NCI-H510A (cell line): ENCODE measurements at places on chromosomes 16 and 17.

GRCh38 chr16:88878967-88879787 lies 12.7 kb upstream of the PABPN1L start:
- no peak for DNase-seq

- no peak for DNase-seq
Measured at GRCh38 chr16:70402916-70403659, 35.8 kb downstream of the ST3GAL2 start.

- no peak for DNase-seq
Measured at GRCh38 chr17:29633886-29634285, 11.2 kb upstream of the CORO6 start.

- no peak for DNase-seq
Measured at GRCh38 chr16:11047939-11048800, 103.8 kb downstream of the CLEC16A start.

GRCh38 chr17:41785091-41785858 lies 1.2 kb downstream of the JUP start:
- DNase-seq, result no peak

GRCh38 chr17:42039794-42040763 lies 10.3 kb downstream of the C17orf113 start:
- DNase-seq, result no peak

DNA sequence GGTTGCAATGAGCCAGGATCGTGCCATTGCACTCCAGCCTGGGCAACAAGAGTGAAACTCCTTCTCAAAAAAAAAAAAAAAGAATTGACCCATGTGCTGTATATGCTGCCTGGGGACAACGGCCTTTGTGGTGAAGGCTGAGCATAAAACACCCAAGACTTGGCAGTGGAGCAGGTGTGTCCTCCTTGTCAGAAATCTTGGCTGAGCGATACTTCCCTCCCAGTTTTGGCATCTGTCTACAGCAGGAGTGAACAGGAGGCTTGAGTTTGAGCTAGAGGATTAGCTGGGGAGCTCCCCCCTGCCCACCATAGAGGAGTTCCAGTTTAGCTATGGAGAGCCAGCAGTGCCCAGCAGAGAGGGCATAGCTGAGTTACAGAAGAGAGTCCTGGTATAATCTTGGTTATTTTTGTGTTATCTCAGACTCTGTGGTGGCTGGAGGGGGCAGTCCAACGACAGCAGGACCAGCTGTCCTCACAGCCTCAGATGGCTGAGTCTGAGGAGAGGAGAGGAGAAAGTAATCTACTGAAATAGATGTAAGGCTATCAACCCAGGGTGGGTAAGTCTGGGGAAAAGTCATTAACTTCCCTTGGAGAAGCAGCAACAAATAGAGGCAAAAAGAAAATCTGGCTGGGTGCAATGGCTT lies 18.4 kb downstream of the SP2 start:
- no peak for DNase-seq

GRCh38 chr17:77086433-77087010 lies 54.2 kb upstream of the SEC14L1 start:
- DNase-seq, result peak; percentile 70

DNA sequence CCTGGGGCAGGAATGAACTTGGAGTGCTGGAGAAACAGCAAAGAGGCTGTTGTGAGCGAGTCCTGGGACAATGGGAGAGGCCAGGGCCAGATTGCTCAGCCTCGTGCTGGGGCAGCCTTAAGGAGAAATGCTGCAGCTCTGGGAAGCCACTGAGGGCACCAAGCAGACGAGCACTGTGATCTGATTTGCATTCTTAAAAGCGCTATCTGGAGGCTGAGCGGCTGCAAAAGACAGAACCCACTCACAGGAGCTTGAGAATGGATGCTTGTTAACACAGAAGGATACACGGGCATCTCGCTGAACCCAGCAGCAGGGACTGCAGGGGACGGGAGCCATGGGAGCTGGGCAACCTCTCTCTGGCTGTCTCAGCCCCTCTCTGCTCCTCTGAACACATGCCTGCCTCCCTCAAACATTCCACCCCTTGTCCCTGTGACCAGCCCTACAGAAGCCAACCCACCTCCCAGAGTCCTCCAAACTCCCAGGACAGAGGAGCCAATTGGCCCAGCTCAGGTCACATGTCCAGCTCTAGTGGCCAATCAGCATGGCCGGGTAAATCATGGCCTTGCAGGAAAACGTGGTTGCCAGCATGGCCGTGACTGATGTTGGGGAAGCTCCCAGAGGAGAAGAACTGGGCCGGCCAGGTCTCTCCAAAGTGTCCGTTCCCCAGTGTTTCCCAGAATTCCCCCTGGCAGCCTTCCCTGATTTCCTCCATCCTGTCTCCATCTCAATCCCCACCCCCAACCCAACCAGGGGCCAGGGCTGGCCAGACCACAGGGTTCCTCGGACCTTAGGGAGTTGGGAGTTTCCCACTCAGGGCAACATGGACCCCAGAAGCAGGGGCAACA lies 60.3 kb downstream of the GSG1L start:
- DNase-seq, result no peak

DNA sequence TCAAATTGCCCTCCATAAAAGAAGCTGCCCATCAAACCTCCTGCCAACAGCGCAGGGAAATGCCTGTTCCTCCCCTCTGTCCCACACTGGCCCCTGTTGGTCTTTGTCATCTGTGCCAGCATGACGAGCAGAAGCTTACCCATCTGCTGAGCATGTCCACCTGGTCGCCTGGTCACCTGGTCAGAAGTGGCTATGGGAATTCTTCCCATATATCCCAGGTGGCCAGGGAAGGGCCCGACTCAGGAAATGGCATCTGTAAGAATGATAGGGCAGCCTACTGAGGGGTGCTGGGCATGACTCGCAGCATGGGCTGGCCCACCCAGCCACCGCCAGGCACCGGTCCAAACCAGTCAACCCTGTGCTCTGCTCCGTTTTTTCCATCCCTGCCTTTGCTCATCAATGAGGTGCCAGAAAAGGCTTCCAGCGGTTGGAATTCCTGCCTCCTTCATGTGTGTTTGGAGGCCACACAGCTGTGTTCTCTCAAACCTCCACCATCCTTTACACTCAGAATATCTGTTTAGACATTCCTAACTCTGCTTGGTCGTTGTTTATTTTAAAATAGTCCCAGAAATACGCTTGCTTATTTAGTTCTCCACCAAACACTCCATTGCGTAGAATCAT lies 145.2 kb downstream of the CLEC16A start:
- DNase-seq, result no peak

DNA sequence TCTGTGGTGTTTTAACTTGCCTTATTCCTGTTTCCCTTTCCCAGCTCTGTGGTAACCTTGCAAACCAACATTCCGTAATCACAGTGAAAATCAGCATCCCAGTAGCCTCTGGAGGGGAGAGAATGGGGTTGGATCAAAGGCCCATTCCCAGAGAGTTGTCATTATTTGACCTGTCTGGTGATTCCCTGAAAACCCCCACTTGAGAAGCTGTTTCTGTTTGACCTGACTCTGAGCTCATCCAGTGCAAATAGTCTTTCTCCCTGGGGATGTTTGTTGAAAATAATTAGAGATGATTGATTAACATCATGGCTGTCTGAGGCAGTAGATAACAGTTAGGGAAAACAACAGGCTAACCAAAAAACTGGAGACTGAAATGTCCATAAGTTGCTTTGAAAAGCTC lies 3.0 kb downstream of the CACNG1 start:
- DNase-seq, result no peak

GRCh38 chr17:45411348-45412105 lies 21.1 kb downstream of the ARHGAP27 start:
- DNase-seq, result no peak

GRCh38 chr16:87351320-87351698 lies 32.3 kb downstream of the FBXO31 start:
- DNase-seq, result no peak

GRCh38 chr16:9946022-9946720 lies 236.1 kb downstream of the GRIN2A start:
- no peak for DNase-seq

DNA sequence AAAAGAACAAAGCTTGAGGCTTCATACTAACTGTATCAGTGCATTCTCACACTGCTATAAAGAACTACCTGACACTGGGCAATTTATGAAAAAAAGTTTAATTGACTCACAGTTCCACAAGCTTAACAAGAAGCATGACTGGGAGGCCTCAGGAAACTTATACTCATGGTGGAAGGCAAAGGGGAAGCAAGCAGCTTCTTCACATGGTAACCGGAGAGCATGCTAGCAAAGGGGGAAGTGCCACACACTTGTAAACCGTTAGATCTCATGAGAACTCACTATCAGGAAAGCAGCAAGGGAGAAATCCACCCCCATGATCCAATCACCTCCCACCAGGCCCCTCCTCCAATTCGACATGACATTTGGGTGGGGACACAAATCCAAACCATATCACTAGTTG lies 25.3 kb downstream of the CTRB2 start:
- no peak for DNase-seq

GRCh38 chr16:79217375-79218011 lies 383.0 kb downstream of the MAF start:
- no peak for DNase-seq

- DNase-seq, result no peak
Measured at GRCh38 chr17:63775420-63775819, 1.4 kb downstream of the DDX42 start.

- DNase-seq, result no peak
Measured at GRCh38 chr16:56860226-56861020, 4.6 kb upstream of the SLC12A3 start.

DNA sequence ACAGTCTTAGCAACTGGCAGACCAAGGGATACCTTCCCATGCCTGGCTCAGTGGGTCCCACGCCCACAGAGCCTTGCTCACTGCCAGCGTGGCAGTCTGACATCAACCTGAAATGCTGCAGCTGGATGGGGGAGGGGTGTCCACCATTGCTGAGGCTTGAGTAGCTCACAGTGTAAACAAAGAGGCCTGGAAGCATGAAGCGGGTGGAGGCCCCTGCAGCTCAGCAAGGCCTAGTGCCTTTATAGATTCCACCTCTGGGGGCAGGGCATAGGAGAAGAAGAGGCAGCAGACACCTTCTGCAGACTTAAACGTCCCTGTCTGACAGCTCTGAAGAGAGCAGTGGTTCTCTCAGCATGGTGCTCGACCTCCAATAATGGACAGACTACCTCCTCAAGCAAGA lies 263.2 kb downstream of the KIF2B start:
- peak; percentile 82 for DNase-seq

GRCh38 chr17:48819466-48819865 lies 2.4 kb upstream of the TTLL6 start:
- no peak for DNase-seq

DNA sequence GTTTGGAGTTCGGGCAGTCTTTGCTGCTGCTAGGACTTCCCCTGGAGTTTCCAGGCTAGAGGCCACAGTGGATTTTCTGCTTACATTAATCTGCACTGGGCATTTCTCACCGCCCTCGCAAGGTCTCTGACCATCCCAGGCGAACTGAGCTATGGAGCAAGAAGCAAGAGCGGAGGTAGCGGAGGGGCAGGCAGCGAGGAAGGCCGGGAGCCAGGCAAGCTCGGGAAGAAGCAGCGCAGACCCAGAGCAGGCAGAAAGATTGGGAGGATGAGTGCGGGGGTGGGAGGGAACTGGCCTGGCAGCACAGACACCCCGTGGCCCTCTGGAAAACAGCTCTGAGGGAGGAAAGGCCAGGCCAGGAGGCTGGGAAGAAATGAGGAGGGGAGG lies 3.8 kb downstream of the COTL1 start:
- no peak for DNase-seq

- DNase-seq, result no peak
Measured at GRCh38 chr17:32102646-32103186, 39.6 kb upstream of the RHOT1 start.

GRCh38 chr17:30558686-30559545 lies 81.7 kb downstream of the GOSR1 start:
- peak; percentile 7 for DNase-seq

DNA sequence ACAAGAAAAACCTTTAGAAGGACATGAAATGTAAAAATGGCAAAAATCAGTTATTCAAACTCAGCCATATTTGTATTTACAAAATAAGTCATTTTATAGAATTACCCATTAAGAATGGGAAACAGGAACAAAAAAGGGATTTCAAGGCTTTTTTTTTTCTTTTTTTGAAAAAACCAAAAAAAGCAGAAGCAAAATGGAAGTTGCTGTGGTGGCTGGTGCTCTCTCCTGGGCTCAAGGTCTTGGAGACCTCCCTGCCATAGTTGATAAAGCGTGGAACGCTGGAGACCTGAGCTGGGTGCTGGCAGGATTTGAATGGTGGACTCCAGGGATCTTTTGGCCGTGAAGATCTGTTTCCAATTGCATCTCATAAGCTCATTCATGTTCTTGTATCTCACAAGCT lies 3.1 kb downstream of the PLCG2 start:
- DNase-seq, result no peak
